NCI-H1105 (cell line): ENCODE measurements at places on chromosomes 11 and 22.

DNA sequence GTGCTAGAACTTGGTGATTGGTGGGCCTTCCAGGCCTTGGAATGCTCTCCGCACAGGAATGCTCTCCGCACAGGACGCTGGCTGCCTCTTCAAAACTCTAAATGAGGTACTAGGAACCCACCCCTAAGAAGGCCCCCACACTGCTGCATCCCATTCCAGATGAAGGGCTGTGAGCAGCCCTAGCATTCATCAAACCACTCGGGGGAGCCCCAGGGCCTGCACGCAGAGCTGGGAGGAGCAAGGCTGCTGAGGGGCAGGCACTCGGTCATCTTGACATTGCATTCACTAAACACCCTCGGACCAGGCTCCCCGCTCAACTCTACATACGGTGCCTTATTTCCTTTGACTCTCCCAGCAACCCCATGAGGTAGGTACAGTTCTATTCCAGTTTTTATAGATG is 49.2 kb upstream of the EMID1 start:
- DNase-seq: no peak

GRCh38 chr11:102831489-102832440 is 11.6 kb downstream of the MMP3 start:
- DNase-seq: no peak

DNA sequence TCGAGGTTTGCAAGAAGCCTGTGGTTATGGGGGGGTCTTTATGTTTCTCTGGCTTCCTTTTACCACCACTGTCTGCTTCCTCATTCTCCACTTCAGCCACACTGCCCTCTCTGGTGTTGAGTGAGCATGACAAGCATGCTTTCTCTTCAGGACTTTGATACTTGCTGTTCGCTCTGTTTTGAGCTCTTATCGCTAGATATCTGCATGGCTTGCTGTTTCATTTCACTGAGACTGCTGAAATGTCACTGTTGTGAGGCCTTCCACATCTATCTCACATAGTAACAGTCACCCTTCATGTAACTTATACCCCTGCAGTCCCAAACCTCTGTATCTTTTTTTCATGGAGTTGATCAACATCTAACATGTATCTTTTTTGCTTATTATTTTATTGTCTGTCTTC is 59.8 kb downstream of the TMEM135 start:
- DNase-seq: peak; percentile 6

DNA sequence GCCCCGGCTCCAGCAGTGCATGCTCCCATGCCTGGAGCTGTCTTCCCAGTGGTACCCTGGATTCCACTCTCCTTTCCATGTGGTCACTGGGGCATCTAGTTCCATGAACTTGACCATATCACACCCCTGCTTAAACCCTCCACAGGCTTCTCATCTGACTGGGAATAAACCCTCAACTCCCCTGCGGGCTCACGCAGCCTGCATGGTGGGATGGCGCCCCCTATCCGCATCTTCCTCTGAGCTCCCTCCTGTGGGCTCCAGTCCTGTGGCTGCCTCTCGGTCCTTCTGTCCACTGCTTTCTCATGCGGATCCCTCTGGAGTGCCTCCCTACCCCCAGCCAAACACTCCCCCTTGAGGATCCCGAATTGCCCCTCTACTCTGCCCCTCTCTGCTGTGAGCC is 41.4 kb upstream of the TTLL12 start:
- DNase-seq: no peak

- DNase-seq: peak; percentile 95
These were observed 13.2 kb downstream of the OTUB1 start for GRCh38 chr11:63999349-64000025.

DNA sequence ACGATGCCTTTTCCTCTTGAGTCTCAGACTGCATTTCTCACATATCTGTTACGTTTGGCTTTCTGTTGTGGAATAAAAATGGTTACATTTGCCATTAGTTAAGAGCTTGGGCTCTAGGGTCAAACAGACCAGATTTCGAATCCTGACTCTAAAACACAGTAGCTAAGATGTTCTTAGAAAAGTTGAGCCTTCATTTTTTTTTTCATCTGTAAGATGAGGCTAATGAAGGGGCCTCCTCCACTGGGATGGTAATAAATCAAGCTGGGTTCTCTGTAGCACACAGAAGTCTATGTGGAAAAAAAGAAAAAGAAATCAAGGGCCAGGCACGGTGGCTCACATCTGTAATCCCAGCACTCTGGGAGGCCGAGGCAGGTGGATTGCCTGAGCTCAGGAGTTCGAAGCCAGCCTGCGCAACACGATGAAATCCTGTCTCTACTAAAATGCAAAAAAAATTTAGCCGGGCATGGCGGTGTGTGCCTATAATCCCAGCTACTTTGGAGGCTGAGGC is 49.9 kb upstream of the CAPRIN1 start:
- DNase-seq: no peak

GRCh38 chr11:57458410-57459163 is 1.7 kb upstream of the RTN4RL2 start:
- peak; percentile 36 for DNase-seq

- DNase-seq: no peak
These were observed 21.2 kb upstream of the OR10A5 start for GRCh38 chr11:6824136-6824823.

- no peak for DNase-seq
These were observed 60.9 kb upstream of the EED start for GRCh38 chr11:86183694-86184093.

- no peak for DNase-seq
These were observed 309.3 kb downstream of the CASP12 start for GRCh38 chr11:104588970-104589369.
